ENCODE measurements at places on chromosomes 7 and 10.

GRCh38 chr7:123995617-123996326, 37.1 kb downstream of the TMEM229A start:
- DNase-seq: no peak

- no peak for DNase-seq
These were observed 99.7 kb upstream of the CCDC6 start for GRCh38 chr10:60006062-60006461.

GRCh38 chr10:80131499-80131901, 1.0 kb upstream of the PLAC9 start:
- DNase-seq: no peak

- DNase-seq: no peak
These were observed 62.1 kb upstream of the PRSS58 start for GRCh38 chr7:142319970-142320369.

- no peak for DNase-seq
These were observed 94.2 kb downstream of the NRBF2 start for GRCh38 chr10:63227207-63227895.

DNA sequence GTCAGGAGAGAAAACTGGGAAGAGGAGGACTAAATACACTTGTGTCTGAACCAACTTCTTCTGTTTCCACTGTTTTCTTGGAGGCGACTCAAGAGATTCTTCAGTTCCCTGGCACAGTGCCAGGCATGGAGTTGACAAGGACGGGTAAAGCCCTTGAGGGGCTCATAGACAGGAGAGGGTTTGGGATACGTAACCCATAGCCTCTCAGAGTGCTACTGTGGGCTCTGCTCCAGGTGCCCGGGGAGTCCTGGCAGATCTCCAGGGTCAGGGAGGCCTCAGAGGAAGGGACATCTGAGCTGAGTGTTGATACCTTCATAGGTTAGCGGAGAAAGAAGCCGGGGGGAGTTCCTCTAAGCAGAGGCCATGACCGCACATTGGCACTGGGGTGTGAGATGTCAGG, 42.0 kb downstream of the GALNT17 start:
- no peak for DNase-seq

DNA sequence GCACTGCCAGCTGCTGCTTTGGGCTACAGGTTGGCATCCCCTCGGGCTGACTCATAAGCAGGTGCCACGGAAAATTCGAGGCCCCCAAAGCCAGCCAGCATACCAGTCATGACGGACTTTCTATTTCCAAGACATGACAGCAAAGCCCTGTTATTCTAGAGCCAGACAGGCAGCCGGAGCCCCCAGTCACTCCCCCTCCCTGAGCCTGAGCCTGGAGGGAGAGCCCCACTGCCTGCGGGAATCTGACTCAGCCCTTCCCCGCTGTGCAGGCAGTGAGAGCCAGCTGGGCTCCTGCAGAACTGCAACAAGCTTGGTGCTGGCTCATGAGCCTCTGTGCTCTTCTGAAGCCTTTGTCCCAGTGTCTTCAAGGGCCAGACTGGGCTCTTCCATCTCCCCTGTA, 15.8 kb downstream of the BTBD16 start:
- DNase-seq: peak; percentile 54

GRCh38 chr7:13979671-13980435, 9.6 kb downstream of the ETV1 start:
- DNase-seq: no peak

DNA sequence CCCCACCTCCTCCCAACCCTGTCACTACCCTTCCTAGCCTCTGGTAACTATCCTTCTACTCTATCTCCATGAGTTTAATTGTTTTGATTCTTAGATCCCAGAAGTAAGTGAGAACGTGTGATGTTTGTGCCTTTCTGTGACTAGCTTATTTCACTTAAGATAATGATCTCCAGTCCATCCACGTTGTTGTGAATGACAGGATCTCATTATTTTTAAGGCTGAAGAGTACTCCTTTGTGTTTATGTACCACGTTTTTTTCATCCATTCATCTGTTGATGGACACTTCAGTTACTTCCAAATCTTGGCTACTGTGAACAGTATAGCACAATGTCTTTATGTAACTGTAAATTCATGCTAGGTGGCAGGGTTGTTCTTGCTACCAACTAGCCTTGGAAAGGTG, 461.6 kb downstream of the PLXDC2 start:
- DNase-seq: no peak

DNA sequence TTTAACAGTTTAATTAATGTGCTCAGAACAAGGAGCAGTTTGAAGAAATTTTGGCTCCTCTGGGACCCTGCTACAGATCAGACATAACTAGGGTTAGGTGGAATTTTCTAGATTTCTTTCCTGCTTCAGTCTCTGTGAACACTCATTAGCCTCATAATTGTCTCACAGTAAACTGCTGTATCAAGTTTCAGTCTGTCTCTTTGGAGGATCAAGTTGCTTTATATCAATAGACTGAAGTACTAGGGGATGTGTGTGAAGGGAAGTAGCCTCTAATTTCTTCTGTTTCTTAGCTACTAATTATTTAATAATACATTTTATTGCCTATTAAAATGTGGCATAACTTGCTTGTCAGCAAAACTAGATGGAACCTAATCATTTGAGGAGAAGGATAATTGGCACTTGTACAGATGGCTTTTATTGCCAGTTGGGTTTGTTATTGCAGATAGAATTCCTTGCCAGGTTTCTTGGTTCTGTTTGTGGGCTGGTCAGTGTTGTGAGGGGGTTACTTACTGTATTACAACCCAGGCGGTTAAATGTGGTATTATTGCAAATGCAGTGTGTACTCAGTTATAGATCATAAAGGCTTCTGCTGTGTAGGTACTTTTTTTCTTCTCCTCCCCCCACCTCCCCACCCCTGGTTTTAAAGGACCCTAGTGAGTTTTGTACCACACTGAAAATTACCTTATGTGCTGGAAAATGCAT, 758.0 kb downstream of the AUTS2 start:
- peak; percentile 86 for DNase-seq

GRCh38 chr10:126235091-126235978, 152.9 kb downstream of the ADAM12 start:
- DNase-seq: no peak

DNA sequence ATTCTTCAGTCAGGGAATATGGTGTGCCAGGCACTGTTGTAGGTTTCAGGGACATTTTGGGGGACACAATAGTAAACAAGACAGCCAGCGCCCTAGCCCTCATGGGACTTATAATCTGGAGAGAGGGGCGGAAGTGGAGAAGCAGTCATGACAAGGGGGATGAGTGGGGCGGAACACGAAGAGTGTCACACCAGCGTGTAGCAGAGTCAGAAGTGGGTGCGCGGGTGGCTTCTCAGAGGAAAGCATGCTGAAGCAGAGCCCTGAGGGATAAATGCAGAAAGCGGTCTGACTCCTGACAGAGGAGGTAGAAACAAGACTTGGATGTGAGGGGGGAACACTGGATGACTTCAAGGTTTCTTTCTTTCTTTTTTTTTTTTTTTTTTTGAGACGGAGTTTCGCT, 160.3 kb upstream of the LYZL2 start:
- no peak for DNase-seq

DNA sequence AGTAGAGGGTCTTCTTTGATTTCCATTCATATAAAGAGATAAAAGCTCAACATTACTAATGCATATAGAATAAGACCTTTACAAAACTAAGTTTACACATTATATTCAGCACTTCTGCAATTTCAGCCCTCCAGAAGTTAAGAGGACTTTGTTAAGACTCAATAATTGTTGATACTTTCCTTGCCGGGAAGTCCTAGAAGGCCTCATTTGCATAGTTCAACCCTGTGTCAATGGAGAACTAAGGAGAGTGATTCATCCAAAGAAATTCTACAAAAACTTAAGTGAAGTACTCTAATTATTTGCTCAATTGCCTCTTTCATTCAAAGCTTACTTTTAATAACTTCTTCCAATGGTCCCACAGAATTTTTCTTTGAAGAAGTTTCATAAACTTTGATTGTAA, 1060.3 kb upstream of the CELF2 start:
- DNase-seq: no peak

GRCh38 chr10:118161461-118162246, 114.9 kb upstream of the RAB11FIP2 start:
- DNase-seq: no peak

DNA sequence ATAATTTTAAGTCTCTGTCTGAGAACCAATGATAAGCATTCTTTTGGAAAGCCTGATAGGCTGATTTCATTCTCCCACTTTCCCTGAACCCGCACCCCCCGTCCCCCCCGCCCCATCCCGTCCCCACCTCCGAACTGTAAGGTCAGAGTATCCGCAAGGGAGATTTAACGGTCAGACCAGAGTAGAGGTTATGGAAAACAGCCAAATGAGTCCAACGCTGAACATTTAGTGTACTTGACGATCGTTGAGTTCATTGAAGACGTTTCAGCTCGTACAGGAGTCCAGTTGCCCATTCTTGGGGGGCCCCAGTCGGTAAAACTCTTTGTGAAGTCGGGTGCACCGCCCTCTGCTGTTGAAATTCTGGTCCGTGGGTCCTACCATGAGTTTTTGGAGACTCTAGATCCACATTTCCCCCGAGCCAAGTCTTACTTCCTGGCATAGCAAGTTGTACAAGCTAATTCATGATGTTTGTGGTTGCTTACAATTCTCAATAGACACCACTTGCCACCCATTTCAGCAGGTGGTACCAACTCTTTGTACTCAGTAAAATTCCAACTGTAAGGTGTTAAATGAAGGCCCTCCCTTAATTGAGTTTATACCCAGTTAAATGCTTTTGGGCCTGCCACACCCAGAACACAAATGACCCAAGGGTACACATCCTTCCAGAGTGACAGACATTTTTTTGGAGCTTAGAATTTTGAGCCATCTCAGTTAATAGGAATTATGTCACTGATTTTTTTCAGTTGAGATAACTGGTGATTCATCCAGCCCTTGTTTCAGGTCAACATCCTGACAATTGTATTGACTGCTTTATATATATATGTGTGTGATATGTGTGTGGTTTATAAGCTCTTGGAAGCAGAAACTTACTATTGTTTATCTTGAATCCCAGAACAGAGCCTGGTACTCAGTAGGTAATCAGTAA, 1.2 kb downstream of the MARCHF5 start:
- DNase-seq: no peak

DNA sequence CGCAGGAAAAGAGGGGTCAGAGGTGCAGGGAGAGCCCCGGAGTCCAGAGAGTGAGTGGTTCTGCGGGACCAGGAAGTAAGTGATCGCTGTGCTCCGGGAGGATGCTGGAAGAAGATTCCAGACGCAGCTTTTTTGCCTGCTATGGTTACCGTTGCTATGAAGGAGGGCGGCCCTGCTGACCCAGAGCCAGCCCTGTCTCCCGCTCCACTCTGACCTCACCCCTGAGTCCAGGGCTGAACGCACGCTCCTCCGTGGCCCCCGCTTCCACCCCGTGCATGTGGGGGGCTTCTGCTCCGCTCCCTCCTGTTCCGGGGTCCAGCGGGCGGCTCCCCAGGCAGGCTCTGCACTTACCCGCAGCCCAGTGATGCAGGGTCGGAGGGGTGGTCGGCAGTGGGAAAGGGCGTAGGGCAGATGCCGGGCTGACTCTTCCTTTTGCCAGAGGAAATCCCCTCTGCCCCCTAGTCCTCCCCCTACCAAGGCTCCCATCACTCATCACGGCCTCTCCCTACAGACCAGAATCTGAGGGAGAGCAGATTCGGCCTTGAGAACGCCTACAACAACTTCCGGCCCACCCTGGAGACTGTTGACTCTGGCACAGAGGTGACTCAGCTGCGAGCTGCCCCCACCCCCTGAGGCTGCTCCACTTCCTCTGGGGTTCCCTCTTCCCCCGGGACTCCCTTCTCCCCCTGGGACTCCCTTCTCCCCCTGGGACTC, 2.7 kb upstream of the MUC17 start:
- DNase-seq: no peak

GRCh38 chr7:79359827-79360226, 93.6 kb downstream of the MAGI2 start:
- no peak for DNase-seq

DNA sequence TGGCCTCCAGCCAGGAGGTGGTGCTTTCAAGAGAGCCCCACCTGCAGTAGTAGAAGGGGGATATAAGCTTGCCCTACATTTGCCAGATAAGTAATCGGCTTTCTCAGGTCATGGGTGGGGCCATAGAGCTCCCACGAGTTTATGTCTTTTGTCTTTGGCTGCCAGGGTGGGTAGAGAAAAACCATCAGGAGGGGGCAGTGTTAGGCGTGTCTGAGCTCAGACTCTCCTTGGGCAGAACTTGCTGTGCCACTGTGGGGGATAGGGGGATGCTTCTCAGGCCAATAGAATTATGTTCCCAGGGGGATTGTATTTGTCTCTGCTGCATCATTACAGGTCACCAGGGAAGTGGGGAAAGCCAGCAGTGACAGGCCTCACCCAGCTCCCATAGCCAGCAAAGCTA, 12.3 kb upstream of the MRPS33 start:
- no peak for DNase-seq

DNA sequence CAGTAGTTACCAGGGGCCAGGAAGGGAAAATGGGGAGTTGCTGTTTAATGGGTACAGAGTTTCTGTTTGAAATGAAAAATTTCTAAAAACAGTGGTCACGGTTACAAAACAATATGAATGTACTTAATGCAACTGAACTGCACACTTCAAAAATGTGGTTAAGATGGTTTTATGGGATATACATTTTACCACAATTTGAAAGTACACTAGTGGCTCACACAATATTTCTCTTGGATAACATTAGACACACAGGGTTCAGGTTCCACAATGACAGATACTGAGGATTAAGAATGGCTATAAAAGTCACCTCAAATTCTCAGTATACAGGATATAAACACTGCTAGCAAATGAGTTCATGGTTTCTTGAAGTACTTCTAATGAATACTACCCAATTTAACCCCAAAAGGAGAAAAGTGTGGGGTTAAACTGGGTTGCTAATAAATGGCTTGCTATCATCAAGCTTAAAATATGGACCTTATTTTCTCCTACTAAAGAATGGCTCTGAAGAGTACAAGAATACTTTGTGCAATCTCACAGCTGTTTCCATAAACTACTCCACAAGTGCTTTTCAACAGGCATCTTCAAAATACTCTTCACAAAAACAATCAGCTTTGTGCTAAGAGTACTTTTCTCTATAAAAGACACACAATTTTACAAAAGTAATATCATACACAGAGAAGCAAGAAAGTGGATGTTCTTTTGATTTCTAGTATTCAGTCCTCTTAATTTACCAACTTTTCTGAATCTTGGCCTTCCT, 92.9 kb downstream of the SRPK2 start:
- no peak for DNase-seq

DNA sequence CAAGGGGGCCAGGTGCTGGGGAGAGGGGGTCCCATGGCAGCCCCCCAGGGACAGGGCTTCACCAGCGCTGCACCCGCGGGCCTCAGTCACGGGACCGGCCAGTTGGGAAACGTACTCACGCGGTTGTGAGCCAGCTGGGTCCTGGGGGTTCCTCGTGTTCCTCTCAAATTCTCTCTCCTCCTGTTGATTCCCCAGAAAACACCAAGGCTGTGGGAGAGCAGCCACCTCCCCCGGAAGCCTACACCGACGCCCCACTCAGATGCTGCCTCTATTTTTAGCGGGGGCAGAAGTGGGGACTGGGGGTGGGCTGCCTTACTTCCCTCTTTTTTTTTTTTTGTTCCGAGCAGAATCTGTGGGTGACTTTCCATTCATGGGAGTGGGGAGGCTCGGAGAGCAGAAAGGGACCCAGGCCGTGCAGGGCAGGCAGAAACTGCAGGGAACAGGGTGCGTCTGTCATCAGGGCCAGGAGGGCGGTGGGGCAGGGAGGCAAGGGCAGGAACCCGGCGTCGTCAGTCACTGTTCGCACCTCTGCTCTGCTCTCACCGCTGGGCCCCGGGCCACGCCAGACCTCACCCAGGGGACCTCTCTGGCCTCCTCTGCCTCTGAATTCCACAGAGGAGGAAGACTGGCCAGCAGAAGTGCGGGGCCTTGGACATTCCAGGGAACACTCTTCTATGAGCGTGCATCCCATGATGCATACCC, 63.1 kb downstream of the CARD11 start:
- DNase-seq: no peak

- DNase-seq: no peak
These were observed 427.9 kb upstream of the CELF2 start for GRCh38 chr10:10589540-10590303.

GRCh38 chr7:75867390-75867717, 11.5 kb upstream of the RHBDD2 start:
- DNase-seq: no peak

Measured in NCI-H446 treated with DMSO at 0.1 percent for 48 hours (cell line).